Kidney (tissue), 22 donors: ENCODE measurements at places on chromosomes 6 and 20. TPM values are rescaled to one million over a fixed set of nuclear protein-coding genes. Genes with fewer than 3 reads are reported as not detected.

The ALDH8A1 gene
- 56.7 TPM for polyA plus RNA-seq

The CTNNBL1 gene
- polyA plus RNA-seq: 70.9 TPM

The FITM2 gene
- polyA plus RNA-seq: 12.5 TPM

The TMEM217 gene
- polyA plus RNA-seq: 0.67 TPM

The ISM1 gene
- 2.0 TPM for polyA plus RNA-seq

The FOXQ1 gene
- 6.0 TPM for polyA plus RNA-seq

The ERVFRD-1 gene
- polyA plus RNA-seq: 0.24 TPM

The HLA-DMA gene
- 101 TPM for polyA plus RNA-seq

The ELOVL4 gene
- polyA plus RNA-seq: 2.1 TPM

The NOTCH4 gene
- polyA plus RNA-seq: 22.5 TPM

The ZFP57 gene
- polyA plus RNA-seq: not detected

The L3MBTL1 gene
- polyA plus RNA-seq: 4.8 TPM

The AKAP7 gene
- 7.9 TPM for polyA plus RNA-seq

The HLA-DQB1 gene
- 48.0 TPM for polyA plus RNA-seq

The PRPH2 gene
- 0.75 TPM for polyA plus RNA-seq

The ALDH5A1 gene
- polyA plus RNA-seq: 11.0 TPM

The CUTA gene
- polyA plus RNA-seq: 433 TPM

The SLC26A8 gene
- not detected for polyA plus RNA-seq

The GNAS-AS1 gene
- 0.37 TPM for polyA plus RNA-seq

The XPO5 gene
- polyA plus RNA-seq: 7.5 TPM

The SLC16A10 gene
- 5.9 TPM for polyA plus RNA-seq

The SNRNP48 gene
- 5.2 TPM for polyA plus RNA-seq

The SLC35B3 gene
- polyA plus RNA-seq: 18.4 TPM

The TRMT6 gene
- 9.1 TPM for polyA plus RNA-seq

The C20orf96 gene
- polyA plus RNA-seq: 12.5 TPM

The CBFA2T2 gene
- polyA plus RNA-seq: 5.5 TPM

The SIRPD gene
- polyA plus RNA-seq: not detected

The FKBP1C gene
- polyA plus RNA-seq: 1.6 TPM

The TFAP2A gene
- polyA plus RNA-seq: 10.1 TPM

The PTCHD4 gene
- polyA plus RNA-seq: 0.24 TPM

The EGFL8 gene
- polyA plus RNA-seq: 15.0 TPM

The GRIK2 gene
- polyA plus RNA-seq: 1.4 TPM

The KIF25 gene
- not detected for polyA plus RNA-seq

The VGLL2 gene
- not detected for polyA plus RNA-seq
